ENCODE measurements at places on chromosomes 5 and 9.

- no peak for DNase-seq
Observed at GRCh38 chr9:8754751-8755150, 955.2 kb upstream of the DMAC1 start.

GRCh38 chr5:126358525-126358924 lies 64.7 kb upstream of the GRAMD2B start:
- no peak for DNase-seq

DNA sequence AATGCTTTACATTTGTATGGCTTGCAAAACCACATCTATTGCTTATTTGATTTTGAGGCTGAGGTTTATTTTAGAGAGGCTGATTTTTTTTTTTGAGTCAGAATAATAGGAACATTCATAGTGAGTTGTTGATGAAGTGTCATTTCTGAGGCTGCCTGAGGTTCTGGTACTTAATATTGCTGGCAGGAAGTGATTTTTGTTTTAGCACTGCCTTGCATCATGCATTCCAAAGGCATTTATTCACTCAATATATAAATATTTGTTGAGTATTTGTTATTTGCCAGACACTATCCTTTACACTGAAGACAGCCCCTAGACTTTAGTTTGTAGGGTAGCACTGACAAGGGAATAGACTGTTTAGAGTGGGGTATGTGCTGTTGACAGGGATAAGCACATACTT lies 2.7 kb downstream of the RNF20 start:
- no peak for DNase-seq

- DNase-seq = peak; percentile 66
Observed at GRCh38 chr9:91500509-91501014, 76.9 kb upstream of the NFIL3 start.

GRCh38 chr5:163248333-163248732 lies 189.1 kb upstream of the CCNG1 start:
- no peak for DNase-seq

GRCh38 chr9:77433675-77434445 lies 214.3 kb downstream of the GNA14 start:
- DNase-seq = peak; percentile 49

- DNase-seq = peak; percentile 50
Observed at GRCh38 chr9:73081979-73082657, 69.5 kb upstream of the ANXA1 start.

DNA sequence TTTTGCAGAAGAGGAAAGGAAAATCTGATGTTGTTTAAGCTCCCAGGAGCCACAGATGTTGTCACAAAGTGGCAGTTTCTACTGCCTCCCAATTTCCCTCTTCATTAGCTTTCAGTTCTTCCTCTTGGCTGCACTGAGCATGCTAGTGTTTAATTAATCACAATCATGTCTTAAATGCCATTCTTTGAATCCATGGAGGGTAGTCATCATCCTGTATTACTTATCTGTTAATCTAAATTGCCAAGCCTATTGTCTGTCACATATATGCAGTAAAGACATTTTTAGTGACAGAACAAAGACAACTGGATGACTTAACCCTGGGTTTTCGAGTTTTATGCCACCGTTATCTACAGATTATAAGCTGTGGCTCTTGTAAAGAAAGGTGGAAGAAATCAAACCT lies 14.7 kb downstream of the KLHL9 start:
- DNase-seq = no peak

DNA sequence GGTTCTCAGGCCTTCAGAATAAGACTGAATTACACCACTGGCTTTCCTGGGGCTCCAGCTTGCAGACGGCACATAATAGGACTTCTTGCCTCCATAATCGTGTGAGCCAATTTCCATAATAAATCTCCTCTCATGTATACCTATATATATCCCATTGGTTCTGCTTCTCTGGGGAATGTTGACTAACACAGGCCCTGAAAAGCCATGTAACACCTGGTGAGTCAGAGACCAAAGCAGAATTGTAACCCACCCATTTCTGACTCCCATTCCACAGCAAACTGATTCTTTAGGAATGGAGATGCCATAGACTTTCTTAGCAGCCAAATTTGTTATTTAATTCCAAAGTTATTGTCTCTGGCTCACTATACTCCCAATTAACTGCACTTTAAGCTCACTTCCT lies 85.4 kb upstream of the AGXT2 start:
- no peak for DNase-seq

DNA sequence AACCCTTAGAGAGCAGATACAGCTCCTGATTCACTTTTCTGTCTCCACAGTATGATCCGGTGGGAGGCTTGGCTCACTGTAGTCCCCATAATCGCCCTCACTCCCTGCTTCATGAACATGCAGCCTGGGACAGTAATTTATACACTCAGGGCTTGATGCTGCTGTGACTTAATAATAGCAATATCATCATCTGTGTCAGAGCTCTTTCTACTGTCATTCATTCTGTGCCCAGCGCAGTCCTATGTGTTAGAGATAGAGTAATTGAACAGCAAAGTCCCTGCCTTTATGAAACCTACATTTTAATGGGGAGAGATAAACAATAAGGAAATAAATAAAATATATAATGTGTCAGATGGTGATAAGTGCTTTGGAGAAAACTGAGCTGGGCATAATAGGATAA lies 2.8 kb upstream of the HEMGN start:
- no peak for DNase-seq

DNA sequence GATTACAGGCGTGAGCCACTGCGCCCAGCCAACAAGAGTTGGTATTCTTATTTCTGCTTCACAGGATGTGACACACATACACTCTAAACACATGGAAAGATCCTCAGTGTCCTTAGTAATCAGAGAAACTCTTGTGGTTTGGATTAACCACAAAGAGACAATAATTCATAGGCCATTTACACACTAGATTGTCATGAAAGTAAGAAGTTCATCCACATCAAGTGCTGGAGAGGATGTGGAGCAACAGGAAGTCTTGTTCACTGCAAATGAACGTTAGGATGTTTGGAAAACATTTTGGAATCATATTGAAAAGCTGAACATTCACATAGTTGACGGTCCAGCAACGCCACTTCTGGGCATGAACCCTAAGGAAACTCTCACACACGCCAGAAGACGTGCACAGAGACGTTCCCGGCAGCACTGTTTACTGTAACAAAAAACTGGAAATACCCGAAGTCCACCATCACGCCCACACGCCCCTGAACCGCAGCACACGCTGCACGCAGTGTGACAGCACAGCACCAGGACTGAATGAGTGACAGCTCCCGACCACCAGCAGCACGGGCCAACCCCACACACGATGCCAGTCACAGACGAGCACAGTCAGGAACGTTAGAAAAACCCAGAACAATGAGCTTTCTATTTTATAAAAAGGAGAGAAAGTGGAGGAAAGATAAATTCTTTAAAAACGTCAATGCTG lies 87.6 kb downstream of the COL23A1 start:
- no peak for DNase-seq

GRCh38 chr5:158874343-158874742 lies 225.4 kb downstream of the EBF1 start:
- DNase-seq = no peak

- no peak for DNase-seq
Observed at GRCh38 chr5:111968459-111968858, 211.5 kb upstream of the NREP start.

GRCh38 chr9:16458696-16459420 lies 411.6 kb downstream of the BNC2 start:
- DNase-seq = no peak

DNA sequence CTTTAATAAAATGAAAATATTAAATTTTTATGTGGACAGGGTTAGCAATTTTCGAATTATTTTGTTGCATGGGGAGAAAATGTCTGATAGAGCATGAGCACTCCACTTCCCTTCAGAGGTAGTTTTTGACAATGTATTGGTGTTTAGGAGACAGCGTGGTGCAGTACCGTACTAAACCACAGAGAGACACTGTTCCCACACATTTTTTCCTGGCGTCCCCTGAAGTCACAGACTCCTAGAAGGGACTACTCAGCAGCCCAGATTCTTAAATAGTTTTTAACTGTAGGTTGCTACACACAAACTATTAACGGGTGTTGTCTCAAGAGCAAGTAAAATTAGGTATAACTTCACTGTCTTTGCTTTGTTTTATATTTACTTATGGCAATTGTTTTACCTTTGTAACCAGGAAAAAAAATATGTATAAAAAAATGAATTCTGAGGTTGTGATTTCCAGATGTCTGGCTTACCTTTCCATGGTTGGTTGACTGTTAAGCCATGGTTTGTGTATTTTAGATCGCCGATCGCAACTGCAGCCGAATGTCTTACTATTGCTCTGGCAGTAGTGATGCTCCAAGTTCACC lies 171.2 kb downstream of the DOCK8 start:
- peak; percentile 37 for DNase-seq

DNA sequence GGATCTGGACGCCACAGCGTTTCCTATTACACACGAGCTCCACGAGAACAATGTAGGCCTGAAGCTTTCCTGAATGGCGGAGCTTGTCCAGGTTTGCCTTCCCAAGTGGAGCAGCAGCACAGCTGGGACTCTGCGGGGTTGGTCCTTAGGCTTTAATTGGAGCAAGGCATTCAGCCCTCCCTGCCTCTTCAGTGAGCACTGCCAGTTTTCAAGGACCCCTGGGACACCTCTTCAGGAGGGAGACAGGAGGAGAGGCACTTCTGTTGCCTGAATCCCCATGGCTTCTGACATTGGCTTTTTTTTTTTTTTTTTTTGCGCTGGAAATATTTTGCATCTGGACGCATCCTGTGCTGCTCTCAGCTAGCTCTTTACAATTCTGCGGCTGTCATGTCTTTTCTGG lies 179.4 kb downstream of the SEMA6A start:
- DNase-seq = no peak

- DNase-seq = no peak
Observed at GRCh38 chr9:92147852-92148180, 32.6 kb upstream of the SPTLC1 start.

- DNase-seq = no peak
Observed at GRCh38 chr5:174108745-174109144, 63.2 kb downstream of the NSG2 start.

DNA sequence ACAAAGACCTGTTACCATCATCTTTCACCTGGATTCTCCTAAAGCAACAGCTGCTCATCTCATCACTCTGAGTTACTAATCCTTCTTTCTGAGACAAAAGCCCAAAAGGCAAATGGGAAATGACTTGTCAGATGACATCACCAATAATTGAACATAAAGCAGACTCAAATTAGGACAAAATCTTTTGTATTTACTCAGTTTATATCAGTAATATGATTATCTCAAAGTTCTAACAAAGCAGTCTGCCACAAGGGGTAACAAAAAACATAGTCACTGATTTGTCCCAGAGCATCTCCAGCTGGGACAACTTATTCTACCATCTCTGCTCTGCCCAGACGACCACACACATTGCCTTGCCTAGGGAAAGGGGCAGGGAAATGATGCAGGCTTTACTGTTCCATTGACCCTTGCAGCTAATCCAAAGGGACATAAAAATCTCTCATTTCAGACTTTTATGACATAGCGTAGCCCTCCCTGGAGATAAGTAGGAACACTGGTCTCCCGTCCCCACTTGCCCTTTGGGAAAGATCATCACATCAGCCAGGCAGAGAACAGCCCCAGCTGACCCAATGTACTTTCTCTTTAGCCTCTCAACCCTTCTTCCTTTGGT lies 249.5 kb upstream of the PTGER4 start:
- DNase-seq = no peak

DNA sequence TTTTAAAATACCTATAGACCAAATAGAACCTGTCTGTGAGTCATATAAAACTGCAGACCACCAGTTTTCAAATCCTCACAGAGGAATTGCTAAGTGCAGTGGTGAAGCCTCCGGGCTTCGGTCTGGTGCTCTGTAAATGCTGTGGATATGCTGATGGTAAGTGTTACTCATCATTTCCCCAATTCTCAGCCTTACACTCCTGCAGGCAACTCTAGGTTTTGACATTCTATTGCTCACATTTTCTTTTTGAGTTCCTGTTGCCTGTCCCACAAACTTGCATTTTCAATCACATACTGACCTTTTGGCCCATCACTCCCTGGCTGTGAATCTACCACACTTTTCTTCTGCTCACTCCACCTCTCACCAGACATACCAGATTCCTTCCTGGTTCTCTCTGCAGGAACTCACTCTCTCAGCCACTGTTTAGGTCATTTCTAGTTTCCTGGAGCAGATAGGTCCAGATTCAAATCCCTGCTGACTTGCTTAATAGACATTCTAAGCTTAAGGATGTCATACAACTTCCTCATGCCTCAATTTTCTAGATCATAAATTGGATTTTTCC lies 192.9 kb downstream of the RAB3C start:
- no peak for DNase-seq

DNA sequence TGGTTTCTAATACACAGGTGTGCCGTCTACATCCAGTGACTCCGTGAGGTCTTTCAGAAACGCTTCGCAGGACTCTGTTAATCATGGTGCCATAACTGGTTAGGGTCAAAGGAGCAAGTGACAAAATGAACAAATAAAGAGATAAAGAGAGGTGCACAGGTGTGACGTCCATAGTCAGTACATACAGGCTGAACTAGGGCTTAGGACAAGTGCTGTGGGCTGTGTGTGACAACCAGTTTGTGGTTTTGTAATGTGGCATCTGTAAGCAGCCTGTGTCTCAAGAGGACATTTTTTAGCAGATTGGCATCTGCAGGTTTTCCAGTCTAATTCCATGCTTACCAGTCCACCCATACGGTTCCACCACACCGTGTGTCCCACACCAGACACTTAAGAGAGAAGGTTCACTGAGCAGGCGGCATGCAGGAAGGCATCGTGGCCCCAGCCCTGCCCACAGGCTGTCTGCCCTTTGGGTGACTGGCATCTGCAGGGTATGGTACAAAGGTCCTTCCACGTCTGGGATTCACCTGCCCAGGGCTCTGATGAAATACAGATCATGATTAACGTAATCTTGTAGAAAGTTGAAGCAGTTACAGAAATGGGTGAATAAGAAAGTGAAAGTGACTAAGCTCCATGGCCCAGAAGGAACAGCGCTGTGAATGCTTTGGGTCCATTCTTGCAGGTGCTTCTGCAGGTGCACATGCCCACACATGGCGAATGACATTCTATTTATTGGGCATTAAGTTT lies 26.9 kb downstream of the SRD5A1 start:
- no peak for DNase-seq

GRCh38 chr5:162289489-162289888 lies 221.9 kb downstream of the GABRG2 start:
- no peak for DNase-seq

DNA sequence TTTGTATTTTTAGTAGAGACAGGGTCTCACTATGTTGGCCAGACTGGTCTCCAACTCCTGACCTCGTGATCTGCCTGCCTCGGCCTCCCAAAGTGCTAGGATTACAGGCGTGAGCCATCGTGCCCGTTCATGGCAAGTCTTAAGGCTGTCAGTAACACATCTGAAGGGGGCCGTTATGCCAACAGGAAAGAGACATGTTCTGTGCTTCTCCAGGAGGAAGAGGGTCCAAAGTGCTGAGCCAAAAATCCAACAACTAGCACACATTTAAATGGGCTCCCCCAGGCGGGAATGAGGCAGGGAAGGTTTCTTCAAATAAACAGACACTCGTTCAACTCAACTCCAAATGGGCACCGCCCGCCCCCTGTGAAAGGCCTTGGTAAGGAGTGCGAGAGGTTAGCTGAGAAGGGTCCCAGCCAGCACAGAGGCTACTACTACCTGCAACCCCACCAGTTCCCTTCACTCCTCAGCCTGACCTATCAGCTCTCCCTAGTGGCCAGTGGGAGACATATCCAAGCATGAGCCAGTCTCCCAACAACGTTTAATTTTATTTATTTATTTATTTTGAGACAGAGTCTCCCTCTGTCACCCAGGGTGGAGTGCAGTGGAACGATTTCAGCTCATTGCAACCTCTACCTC lies 84.1 kb upstream of the DMRT1 start:
- DNase-seq = no peak

GRCh38 chr5:137393196-137393993 lies 105.7 kb downstream of the SPOCK1 start:
- no peak for DNase-seq

GRCh38 chr9:130965680-130966079 lies 26.6 kb upstream of the FIBCD1 start:
- DNase-seq = no peak

GRCh38 chr9:7088611-7089010 lies 330.8 kb downstream of the KDM4C start:
- no peak for DNase-seq
